ENCODE measurements at places on chromosomes 1 and 21.

DNA sequence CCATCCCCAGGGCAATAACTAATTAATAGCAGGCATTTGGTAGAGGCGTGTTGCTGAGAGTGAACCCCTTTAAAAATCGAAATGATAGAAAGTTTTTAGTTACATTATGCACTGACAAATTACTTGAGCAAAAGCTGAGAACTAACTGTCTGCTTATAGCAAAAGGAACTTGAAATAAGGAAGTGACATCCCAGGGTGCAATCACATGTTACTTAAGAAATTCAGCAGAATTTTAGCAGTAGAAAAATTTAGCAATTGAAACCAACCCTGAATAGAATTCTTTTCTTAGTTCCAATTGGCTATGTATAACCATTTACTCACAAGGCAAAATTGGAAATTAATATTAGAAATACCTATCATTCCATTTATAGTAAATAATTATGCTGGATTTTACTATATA is 139.5 kb upstream of the SAMSN1 start:
- no peak for DNase-seq

DNA sequence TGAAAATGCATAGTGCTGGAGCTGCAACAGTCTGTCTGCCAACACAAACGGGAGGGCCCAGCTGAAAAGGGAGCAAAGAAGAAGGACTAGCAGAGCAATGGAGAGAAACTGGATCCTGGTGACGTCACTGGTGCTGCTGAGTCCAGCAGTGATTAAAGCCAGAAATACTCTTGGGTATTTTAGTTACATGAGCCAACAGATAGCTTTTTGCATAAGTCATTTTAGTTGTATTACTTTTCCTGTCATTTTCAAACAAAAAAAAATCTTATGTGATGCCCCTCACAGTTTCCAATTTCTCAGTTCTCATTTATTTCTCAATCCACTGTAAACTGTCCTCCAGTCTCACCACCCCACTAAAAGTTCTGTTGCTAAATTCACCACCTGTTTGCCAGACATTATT is 38.7 kb upstream of the NEK7 start:
- no peak for DNase-seq

- no peak for DNase-seq
Observed at GRCh38 chr1:17527036-17527914, 12.2 kb upstream of the ARHGEF10L start.

- DNase-seq, result no peak
Observed at GRCh38 chr1:228488125-228488817, 1.1 kb downstream of the RNF187 start.

- no peak for DNase-seq
Observed at GRCh38 chr1:75708910-75709309, 15.6 kb upstream of the ACADM start.

DNA sequence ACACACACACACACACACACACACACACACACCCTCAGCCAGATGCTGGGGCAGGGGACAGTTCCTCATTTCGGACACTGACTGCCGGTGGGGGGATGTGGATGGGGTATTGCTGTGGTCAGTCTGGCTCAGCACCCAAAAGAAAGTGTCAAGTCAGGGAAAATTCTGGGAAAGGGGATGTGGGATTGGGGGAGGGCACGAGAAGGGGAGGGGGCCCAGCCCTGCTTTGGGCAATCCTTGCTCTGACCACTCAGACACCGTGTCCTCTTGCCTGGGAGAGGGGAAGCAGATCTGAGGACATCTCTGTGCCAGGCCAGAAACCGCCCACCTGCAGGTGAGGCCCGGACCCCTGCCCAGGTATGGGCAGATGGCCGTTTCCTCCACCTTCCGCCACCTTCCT is at the start of gene C1QC:
C1QC (plus strand) TSS at position 253 of the 400 bp plus-strand sequence. CDS start 391 bp downstream, outside the sequence.
- no peak for DNase-seq

GRCh38 chr1:34460193-34460592 is 283.5 kb downstream of the C1orf94 start:
- DNase-seq, result no peak

- DNase-seq, result no peak
Observed at GRCh38 chr1:22105611-22106207, 37.2 kb downstream of the WNT4 start.

Measured in activated T-helper 1 cell treated with anti-CD3 and anti-CD28 coated beads, Interleukin-2, amount 50 U/mL, for 16 hours (primary cell).